ENCODE measurements at places on chromosomes 2 and 18. TPM values are rescaled to one million over a fixed set of nuclear protein-coding genes. Genes with fewer than 3 reads are reported as not detected.
A peak's percentile ranks its signal among the peaks of the same experiment; 100 is the strongest.

GRCh38 chr2:11698009-11698922, 28.3 kb upstream of the NTSR2 start:
- DNase-seq: no peak

- DNase-seq: no peak
Observed at GRCh38 chr2:26691161-26691560, 1.4 kb upstream of the KCNK3 start.

DNA sequence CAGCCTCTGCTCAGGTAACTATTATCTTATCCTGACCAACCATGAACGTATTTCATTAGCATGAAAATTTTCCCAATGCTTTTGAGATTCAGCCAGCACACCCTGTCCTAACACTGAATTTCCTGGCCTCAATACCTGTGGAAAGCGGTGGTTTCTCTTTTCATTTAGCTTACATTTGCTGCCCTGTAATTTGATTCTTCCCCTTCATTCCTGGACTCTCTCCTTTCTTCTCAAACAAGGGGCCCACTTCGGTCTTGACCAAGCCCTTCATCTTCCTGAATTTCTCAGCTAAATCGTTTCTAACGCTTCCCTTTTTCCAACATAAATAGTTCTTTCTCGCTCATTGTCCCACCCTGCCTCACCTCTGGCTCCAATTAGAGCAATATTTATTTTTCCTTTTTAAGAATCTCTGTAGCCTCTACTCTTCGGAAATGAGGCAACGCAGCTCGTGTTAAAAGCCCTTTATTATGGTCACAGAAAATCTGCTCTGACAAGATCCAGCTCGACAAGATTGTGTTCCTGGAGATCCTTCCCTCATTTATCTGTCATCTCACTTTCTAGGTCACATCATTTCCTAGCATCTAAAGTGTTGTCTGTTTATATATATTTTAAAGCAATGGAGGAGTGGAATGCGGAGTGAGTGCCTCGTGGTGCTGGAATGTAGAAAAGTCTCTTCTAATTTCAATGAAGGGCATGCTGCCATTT, 49.5 kb upstream of the BCL11A start:
- DNase-seq: no peak

GRCh38 chr2:230665263-230665691, 47.4 kb upstream of the CAB39 start:
- DNase-seq: no peak

DNA sequence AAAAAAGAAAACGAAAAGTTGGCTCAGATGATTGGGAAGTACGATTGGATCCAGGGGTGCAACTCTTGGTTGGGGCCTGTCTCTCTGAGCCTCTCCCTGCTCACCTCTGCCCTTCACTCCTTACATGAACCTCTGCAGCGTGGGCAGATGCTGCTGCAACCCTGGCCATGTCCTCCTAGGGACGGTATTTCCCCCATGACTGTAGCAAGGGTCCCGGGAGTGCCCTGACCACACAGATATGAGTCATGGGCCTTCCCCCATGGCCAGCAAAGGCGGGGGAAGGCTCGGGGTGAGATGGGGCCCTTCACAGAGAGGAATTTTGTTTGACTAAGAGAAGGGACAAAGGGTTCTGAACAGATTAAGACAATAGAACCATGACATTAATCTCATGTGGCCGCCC, 129.0 kb downstream of the NCK2 start:
- DNase-seq: no peak

DNA sequence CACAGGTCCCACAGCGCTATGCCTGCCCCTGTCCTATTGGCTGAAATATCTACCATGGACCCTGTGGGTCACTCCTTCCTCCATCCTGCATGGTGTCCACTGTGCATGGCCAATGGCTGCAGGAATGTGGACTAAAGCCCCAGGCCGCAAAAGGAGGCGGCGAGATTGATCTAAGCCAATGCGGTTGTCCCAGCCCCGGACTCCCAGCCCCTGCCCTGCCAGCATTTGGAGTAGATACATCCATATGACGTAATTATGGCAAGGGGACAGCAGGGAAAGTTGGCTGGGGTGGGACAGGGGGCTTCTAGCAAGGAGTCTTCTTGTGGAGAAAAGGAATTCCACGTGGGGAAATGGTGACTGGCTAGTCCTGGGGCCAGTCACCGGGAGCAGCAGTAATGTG, 11.4 kb upstream of the ZNF516 start:
- DNase-seq: no peak

DNA sequence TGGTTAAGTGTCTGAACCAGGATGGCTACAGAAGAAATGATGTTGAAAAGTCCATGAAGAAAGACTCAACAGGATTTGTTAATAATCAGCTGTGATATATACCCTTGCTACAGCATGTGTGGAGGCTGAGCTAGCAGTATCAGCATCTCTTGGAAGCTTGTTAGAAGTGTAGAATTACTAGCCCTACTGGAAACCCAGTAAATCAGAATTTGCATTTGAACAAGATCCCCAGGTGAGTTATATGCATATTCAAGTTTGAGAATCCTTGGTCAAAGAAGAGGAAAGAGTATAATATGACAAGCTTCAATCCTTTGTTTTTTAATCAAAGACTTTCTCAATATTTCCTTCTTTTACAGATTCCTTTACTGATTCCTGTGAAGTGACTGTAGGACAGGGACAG, 109.0 kb upstream of the KCNJ3 start:
- DNase-seq: no peak

DNA sequence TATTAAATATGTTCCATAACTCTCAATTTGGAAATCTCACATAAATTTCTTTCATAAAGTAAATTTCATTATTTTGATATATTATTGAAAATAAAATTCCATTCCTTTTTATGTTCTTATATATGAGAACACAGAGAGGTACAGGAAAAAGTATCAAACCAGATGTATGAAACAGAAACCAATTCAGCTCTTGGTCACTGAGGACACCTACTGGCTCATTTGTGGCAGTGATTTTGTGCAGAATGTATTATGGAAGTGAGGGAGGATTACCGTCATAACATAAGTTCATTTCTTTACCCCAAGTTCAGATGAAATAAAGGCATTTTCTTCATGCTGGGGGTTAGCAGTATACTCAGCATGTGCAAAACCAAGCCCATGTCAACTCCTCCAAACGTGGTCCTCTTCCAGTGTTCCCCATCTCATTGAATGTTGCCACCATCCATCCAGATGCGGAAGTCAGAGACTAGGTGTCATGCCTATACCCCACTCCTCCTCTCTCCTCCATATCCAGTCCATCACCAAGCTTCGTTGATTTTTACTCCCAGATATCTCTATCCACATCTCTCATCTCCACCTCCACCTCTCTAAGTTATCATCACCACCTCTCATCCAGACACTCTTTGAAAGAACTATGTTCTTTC, 41.7 kb upstream of the MALL start:
- DNase-seq: peak; percentile 15

GRCh38 chr18:11309172-11309571, 159.8 kb upstream of the PIEZO2 start:
- DNase-seq: no peak

DNA sequence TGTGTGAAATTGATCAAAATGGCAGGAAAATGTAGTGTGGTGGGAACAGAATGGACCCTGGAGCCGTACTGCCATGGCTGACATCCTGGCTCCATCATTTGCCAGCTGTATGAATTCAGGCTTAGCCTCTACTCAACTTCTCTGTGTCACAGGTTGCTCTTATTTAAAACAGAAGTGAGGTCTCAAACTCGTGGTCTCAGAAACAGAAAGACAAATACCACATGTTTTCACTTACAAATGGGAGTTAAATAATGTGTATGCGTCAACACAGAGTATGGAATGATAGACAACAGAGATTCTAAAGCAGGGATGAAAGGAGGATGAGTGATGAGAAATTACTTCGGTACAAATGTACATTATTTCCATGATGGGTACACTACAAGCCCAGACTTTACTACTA, 227.4 kb downstream of the DCC start:
- DNase-seq: no peak

GRCh38 chr2:118014492-118014824, 588 bp upstream of the CCDC93 start:
- peak; percentile 12 for DNase-seq

- no peak for DNase-seq
Observed at GRCh38 chr2:2739231-2739795, 408.2 kb upstream of the MYT1L start.

- DNase-seq: no peak
Observed at GRCh38 chr2:58702302-58702885, 461.3 kb upstream of the FANCL start.

DNA sequence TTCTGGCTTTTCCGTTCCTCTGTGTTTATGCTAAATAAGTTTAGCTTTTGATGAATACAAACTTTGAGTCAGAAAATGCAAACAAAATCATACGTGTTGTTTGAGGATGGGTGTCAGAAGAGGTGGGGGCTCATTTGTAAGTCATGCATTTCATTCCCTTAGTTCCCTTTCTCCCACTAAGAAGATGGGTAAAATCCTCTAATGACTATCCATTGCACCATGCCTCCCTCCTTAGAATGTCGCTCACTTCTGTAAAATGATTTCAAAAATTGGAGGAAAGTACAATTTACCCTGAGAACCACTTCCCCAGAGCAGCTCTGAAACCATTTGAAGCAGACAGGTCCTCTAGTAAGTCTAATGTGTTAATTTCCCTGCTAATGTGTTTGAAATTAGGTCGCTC, 629.6 kb upstream of the VRK2 start:
- no peak for DNase-seq

GRCh38 chr2:118554616-118555015, 292.8 kb downstream of the EN1 start:
- no peak for DNase-seq

- no peak for DNase-seq
Observed at GRCh38 chr2:47160211-47160610, 5.1 kb upstream of the STPG4 start.

GRCh38 chr2:62705859-62706720, 577 bp downstream of the EHBP1 start:
- DNase-seq: peak; percentile 60

DNA sequence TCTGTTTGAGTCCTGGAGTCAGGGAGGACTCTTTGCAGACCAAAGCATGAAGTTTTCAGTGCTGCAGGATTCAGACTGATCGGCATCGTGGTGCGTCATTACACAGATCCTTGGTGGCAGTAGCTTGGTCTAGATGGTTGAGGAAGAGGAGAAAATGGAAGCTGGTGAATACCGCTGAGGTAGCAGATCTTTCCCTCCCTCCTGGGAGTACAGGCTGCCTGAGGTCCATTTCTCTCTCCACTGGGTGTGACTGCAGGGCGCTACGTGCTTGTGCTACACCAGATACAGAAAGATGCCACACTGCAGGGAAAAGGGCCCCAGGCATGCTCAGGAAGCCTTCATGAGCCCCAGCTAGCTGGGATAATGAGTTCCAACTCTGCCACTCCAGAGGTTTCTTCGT, 3.3 kb upstream of the CNDP1 start:
- DNase-seq: no peak

DNA sequence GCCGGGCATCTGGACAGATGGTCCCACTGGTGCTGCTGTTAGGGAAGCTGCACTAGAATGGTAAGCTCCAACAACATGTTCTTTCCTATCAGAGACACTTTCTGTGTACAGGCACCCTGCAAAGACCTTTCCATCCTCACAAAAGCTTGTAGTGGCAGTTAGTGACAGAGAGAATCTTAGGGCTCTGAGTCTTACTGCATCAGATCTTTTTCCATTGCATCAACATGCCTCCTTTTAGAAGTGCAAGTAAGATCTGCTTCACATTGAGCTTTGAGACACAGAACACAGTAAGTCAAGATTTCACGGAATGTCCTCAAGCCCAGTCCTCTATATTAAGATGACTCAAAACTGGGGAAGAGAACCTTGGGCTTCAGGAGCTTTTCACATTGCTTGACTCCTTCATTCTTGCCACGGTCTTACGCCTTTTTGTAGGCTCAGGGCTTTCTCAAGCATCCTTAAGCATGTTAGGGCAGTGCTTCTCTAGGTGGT, 52.6 kb downstream of the ARL4C start:
- no peak for DNase-seq

- no peak for DNase-seq
Observed at GRCh38 chr2:153786016-153786415, 85.7 kb upstream of the GALNT13 start.

- DNase-seq: peak; percentile 25
Observed at GRCh38 chr2:63842149-63843061, 709 bp downstream of the UGP2 start.

DNA sequence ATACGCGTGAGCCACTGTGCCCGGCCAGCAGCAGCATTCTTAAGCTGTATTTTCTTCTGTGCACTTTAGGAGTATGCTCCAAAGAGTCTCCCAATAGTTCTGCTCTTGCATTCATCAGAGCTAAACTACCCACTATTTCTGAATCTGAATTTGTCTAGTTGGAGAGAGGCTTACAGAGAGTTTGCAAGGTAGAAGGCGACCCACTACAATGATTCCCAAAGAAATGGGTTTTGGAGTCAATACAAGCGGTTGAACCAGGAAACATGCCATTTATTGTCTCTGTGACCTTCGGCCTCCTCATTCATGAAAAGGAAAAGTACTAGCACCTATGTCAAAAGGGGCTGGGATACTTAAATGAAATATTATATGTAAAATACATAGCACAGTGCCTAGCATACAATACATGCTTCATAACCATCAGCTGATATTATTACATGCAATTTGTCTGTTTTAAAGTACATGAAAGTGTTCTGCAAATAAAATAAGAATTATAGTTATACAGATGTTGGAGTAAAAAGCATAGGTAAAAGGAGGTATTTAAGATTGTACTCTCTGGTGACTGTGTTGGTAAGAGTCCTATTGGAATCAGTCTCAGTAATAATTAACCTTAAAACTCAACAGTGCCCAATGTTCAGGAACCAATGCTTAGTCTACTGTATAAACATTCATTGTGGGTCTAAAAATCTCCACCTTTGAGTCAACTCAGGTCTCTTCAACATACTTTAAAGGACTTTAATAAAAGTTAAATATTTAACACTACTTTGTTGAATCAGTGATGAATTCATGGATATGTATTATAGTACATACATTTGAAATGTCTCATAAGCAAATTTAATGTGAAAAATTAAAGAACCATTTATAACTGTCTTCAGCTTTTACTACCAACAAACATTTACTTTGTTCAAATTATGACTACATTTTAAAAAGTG, 89.8 kb upstream of the GRB14 start:
- no peak for DNase-seq

DNA sequence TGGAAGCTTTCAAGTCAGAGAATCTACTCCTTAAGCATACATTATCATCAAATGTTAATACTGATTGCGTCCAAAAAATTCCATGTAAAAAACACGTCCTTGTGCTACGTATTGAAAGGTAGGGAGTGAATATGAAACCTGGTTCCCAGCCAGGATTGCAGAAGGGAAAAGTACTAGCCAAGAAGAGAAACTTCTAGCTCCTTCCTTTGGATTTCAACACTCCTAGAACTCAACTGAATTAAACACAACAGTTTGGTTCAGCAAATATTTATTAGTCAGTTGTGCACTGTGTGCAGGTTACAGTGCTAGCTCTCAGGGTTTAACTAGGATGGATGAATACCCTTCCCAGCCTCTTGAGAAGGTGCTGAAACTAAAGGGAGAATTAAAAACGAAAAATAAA, 33.9 kb upstream of the FHL2 start:
- no peak for DNase-seq

NT5DC4 gene
- total RNA-seq: not detected

REG1B gene
- total RNA-seq: not detected

SCYGR3 gene
- total RNA-seq: not detected

WDR54 gene
- total RNA-seq: 34.1 TPM

IL18R1 gene
- total RNA-seq: 0.51 TPM

EFHD1 gene
- total RNA-seq: 1.6 TPM

CAVIN2 gene
- 4.4 TPM for total RNA-seq
